ENCODE measurements at places on chromosomes 6 and 20.

- H3K4me1 ChIP-seq = peaks cover 29% of the 10 kb centered on the region
- peaks cover 5% of the 10 kb centered on the region for H3K27me3 ChIP-seq
- H3K27ac ChIP-seq = no peak overlapping the region
- DNase-seq = no peak
- no peak overlapping the region for H3K4me3 ChIP-seq
- H3K36me3 ChIP-seq = no peaks in the 10 kb centered on the region
These were observed 5.1 kb upstream of the SNAP25 start for GRCh38 chr20:10213526-10213925.

DNA sequence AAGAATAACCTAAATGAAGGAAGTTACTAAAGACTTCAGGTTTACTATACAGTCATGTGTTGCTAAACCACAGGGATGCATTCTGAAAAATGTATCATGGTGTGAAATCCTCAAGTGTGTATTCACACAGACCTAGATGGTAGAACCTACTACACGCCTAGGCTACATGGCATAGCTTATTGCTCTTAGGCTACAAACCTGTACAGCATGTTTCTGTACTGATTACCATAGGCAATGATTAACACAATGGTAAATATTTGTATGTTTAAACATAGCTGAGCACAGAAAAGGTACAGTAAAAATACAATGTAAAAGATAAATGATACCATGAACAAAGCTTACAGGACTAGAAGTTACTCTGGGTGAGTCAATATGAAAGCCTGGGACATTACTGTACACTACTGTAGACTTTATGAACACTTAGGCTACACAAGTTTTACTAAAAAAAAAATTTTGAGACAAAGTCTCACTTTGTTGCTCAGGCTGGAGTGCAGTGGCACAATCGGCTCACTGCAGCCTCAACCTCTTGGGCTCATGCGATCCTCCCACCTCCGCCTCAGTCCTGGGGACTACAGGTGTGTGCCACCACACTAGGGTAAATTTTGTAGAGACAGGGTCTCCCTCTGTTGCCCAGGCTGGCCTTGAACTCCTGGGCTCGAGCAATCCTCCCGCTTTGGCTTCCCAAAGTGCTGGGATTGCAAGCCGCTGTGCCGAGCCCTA, 36.0 kb downstream of the ADNP start:
- DNase-seq = no peak
- peaks cover 9% of the 10 kb centered on the region for H3K4me1 ChIP-seq
- H3K27me3 ChIP-seq = no peaks in the 10 kb centered on the region
- no peak overlapping the region for H3K4me3 ChIP-seq
- peaks cover 82% of the 10 kb centered on the region for H3K36me3 ChIP-seq

- no peak overlapping the region for H3K4me3 ChIP-seq
- H3K27ac ChIP-seq = no peak overlapping the region
- no peaks in the 10 kb centered on the region for H3K36me3 ChIP-seq
- H3K4me1 ChIP-seq = no peaks in the 10 kb centered on the region
- H3K27me3 ChIP-seq = peaks cover 1% of the 10 kb centered on the region
- DNase-seq = no peak
These were observed 35.3 kb upstream of the CDKN1A start for GRCh38 chr6:36642913-36643817.

GRCh38 chr6:67210450-67210849, 1424.6 kb upstream of the ADGRB3 start:
- H3K36me3 ChIP-seq = no peaks in the 10 kb centered on the region
- no peaks in the 10 kb centered on the region for H3K27me3 ChIP-seq
- no peak overlapping the region for H3K4me3 ChIP-seq
- H3K4me1 ChIP-seq = no peaks in the 10 kb centered on the region
- no peak for DNase-seq

DNA sequence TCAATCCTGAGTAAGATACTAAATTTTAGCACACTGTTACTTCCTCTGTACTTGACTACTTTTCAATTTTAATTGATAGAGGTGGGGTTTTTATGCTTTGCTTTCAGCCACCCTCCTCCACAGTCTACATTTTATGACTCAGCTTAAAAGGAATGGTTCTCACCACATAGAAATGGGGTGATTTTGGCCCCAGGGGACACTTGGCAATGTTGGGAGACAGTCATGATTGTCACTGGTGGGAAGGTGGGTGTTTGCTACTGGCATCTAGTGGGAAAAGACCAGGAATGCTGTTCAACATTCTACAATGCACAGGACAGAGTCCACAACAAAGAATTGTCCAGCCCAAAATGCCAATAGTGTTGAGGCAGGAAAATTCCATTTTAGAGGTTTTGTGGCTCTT, 71.3 kb downstream of the PCSK2 start:
- H3K4me3 ChIP-seq = no peak overlapping the region
- H3K4me1 ChIP-seq = no peaks in the 10 kb centered on the region
- H3K36me3 ChIP-seq = no peaks in the 10 kb centered on the region
- no peak overlapping the region for H3K27ac ChIP-seq
- no peak for DNase-seq
- no peaks in the 10 kb centered on the region for H3K27me3 ChIP-seq

All from activated T-helper 2 cell treated with anti-CD3 and anti-CD28 coated beads, Interferon-gamma antibody, Interleukin-2, Interleukin-4, amounts not matched to agents 10 μg/mL and 5 μg/mL and 100 μg/mL, durations not matched to agents 14 hours and 24 hours and 36 hours (primary cell).